ENCODE measurements at places on chromosomes 6 and 20.

DNA sequence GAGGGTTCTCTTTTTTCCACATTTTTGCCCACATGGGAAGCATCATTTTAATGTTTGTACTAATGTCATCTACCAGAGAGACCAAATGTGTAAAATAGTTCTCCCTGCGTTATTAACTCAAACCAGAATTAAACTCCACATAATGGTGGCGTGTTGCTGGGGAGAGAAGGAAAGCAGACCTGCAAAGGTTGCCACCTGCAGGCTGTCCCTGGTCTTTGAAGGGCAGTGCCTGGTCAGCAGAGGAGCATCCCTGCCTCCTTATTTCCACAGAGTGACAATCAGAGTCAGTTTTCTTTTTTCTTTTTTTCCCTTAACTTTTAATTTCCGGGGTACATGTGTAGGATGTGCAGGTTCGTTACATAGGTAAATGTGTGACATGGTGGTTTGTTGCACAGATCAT, 214.5 kb downstream of the TBX18 start:
- no peak for DNase-seq

DNA sequence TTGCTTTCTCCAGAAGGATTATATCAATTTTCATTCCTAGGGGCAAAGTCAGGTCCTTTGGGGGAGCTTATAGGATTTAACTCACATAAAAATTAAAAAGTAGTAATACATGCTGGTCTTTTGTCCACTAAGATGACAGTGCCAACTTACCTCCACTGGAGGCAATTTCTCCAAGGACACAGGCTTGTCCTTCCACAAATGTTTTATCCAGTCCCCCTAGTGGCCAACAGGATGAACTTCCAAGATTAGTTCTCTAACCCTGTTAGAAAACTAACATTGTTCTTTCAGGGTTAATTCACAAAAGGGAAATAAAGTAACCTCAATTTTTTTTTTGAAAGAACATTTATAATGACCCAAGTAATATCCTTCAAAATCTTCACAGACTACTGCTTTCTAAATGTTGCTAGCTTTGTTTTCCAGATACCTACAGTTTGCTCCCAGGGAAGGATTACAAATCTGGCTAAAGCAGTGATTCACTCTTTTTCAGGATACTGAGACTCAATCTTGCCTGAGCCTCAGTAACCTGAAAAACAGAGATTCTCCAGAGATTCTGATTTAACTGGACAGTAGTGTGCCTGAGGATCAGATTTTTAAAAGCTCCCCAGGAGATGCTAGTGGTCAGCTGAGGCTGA, 31.7 kb upstream of the UBR2 start:
- peak; percentile 39 for DNase-seq

- DNase-seq: no peak
Measured at GRCh38 chr20:17795501-17796071, 95.8 kb downstream of the BANF2 start.

DNA sequence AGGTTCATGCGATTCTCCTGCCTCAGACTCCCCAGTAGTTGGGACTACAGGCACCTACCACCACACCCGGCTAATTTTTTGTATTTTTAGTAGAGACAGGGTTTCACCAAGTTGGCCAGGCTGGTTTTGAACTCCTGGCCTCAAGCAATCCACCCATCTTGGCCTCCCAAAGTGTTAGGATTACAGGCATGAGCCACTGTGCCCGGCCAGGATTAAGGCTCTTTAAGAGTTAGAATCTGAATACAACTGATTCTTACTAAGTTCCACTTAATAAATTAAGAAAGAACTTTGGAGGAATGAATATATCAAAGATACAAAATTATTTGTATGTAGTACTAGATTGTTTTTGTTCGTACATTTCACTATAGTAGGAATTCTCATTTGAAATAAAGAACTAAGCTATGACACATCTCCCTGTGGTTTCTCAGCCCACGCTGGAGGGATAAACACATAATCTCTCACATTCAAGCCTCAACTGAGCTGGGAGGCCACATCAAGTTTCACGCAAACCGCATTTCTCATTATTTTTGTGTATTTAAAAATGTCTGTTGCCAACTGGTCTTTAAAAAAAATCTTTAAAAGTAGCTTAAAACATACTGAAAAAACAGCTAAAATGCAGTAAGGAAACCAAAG, 34.2 kb downstream of the DTNBP1 start:
- DNase-seq: peak; percentile 44

- DNase-seq: no peak
Measured at GRCh38 chr20:2337142-2337541, 41.3 kb downstream of the TGM3 start.

DNA sequence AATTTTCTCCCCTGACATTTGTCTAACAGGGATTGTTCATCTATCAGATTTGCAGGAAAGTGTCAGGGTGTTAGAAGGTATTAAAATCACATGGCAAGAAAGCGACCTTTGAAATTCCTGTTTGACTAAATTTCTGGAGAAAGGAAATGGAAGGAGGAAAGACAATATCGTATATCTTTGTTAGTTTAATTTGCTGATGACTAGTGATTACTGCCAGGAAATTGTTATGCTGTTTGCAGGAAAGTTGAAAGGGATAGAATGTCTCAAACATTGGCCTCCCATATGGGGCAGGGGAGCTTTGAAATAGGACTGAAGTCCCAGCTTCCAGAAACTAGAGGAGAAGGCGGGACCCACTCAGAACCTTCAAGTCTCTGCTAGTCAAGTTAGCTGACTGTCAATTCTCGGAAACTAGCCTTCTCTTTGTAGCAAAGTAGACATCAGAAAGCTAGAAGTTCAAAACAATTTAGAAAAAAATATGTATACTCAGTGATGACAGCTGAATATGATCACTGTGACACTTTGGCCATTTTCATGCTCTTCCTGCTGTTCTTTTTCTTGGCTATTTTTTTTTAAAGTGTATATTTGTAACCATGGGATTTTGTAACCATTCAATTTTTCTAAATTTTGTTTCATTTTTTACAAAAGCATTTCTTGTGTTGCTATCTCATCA, 53.4 kb upstream of the RALGAPA2 start:
- DNase-seq: no peak

DNA sequence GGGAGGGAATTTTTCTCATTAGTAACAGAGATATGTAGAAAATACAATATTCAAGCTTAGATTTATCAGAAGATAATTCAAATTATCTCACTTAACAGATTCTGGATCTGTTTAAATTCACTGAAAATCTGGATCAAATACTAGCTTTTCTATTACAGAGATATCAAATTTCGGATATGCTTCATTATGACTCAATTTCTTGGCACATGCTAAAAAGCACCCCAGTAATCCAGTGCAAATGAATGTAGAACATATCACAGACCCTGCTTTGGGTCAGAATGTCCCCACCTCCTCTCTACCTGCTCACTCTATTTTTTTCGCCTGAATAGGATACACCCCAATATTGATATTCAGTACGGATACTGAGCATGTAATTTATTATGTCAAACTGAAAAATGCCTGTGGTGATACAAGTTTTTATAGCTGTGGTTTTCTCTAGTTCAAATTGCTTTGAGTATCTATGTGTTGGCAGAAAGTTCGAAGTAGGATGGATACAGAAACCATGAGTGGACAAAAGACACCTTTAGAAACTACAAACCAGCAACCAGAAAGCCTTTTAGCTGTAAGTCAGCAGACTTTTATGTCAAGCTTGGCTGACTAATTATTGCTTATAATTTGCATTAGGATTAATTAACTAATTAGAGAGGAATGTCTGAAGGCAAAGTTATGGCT, 290.0 kb downstream of the TFAP2B start:
- DNase-seq: no peak

DNA sequence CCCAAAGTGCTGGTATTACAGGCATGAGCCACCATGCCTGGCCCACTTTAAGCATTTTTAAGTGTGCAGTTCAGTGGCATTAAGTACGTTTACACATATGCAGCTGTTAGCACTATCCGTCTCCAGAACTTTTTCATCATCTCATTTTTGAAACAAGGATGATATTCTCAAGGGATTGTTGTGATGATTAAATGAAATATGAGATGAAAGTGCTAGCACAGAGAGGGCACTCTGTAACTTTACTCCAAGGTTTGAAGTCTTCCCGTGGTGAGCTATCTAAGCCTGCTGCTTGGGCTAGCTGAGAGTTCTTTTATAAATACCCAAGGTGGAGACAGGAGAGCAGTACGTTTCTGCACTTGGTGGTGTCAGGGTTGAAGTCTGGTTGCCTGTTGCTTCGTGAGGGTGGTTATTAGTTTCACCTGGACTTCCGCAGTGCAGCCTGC, 6.6 kb downstream of the TM9SF4 start:
- DNase-seq: no peak

DNA sequence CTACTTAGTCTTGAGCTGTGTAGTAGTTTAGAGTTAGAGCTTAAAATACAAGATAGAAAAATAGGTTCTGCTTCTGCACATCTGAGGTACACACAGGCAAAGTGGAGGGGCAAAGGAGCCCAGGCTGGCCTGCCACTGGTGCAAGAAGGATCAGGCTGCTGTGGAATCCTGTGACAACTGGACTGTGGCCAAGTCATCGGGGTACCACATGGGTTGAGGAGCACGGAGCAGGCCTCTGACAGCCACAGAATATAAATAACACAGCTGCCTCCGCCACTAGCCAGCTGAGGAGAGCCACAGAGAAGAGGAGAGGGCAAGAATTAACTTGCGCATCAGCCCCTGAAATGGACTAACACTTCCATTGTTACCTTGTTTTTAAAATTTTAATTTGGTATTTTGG, 206.0 kb upstream of the MARCKS start:
- DNase-seq: no peak

DNA sequence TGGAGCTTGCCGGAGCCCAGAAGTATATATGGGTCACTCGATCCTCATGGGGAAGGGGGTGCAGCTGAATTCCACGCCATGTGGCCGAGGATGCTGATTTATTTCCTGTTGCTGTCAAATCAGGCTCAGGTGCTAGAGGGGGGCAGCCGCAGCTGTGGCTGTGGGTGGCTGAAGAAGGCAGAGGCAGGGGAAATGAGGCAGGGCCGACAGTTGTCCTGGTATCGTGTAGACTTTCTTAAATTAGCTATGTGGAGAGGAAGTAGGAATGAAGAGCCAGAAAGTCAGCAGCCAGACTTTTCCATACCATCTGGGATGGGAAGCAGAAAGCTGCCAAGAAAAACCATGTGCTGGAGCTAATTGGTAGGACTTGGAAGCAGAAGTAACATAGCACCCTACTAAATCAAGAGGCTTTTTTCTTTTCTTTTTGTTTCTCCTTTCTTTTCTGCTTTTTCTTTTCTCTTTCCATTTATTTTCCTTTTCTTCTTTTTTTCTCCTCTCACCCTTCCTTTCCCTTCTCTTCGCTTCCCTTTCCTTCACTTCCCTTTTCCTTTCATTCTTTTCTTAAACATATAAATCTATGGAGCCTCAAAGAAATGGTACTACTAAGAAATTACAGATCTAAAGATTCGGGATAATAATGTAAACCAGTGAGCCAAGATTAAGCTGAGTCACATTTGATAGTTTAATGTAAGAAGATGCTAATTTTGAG, 90.6 kb upstream of the CD83 start:
- no peak for DNase-seq

- no peak for DNase-seq
Measured at GRCh38 chr6:33740204-33740608, 6.5 kb downstream of the IP6K3 start.

GRCh38 chr6:136362421-136363356, 73.0 kb upstream of the BCLAF1 start:
- DNase-seq: no peak

DNA sequence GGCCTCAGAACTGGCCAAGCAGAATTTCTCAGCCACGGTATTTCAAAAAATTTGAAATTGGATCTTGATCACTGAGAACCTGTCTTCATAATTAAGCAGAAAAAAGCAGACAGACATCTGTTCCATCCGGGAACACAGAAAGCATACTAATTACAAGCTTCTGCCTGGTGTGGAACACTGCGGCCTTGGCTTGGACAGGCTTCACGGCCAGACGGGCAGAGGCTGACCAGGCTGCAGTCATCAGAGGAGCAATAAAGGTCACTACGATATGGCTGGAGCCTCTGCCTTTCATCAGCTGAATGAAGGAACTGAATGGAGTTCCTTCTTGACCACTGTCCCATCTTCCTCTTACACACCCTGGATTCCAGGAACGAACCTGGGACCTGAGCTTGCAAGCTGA, 3.9 kb upstream of the NRSN1 start:
- no peak for DNase-seq

DNA sequence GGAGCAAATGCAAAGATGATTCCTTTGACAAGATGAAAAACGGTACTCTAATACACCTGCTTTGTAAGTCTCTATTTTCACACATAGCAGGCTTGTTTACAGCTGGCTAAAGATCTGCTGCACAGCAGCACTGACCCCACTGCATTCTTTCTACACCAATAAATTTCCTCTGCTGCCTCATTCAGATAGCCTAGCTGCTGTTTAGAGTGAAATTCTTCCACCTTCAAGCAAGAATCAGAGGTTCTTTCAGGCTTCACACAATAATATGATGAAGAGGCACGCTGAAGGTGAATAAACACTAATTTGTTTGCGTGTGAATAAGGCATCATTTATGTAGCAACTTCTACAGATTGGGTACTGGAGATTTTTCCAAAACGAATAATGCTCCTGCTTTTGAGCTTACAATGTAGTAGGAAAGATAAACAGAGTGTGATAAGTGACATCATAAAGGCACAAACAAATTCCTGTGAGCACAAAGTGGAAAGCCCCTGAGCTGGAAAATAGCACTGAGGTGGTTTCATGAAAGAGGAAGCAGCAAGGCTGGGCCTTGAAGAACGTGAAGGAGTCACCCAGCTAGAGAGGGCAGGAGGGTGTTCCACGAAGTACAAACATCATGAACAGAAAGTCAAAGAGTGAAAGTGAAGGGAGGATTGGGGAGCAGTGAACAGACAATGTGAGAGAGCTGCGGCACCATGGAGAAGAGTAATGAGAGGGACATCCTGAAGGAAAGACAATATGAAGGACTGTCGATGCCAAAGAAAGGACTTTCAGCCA, 543.4 kb downstream of the CD83 start:
- peak; percentile 57 for DNase-seq

GRCh38 chr20:3922223-3922982, 33.2 kb downstream of the PANK2 start:
- no peak for DNase-seq

DNA sequence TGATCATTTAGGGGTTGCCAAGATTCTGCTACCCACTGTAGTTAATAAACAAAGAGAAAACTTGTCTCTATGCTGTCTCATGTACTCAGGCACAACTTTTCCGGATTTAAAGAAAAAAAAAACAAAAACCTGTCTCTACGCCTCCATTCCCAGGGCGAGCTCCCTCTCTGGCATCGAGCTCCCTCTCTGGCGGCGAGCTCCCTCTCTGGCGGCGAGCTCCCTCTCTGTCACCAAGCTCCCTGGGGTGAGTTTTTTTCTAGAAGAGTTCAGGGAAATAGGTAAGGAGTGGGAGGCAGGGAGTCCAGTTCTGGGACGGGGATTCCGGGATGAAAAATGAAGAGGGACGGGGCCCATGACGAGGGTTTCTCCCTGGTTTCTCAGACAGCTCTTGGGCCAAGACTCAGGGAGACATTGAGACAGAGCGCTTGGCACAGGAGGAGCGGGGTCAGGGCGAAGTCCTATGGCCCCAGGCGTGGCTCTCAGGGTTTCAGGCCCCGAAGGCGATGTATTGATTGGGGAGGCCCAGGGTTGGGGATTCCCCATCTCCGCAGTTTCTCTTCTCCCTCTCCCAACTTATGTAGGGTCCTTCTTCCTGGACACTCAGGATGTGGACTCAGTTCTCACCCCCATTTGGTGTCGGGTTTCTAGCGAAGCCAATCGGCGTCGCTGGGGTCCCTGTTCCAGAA, 16.5 kb upstream of the HLA-A start:
- DNase-seq: peak; percentile 31

GRCh38 chr20:57738484-57738883, 28.7 kb upstream of the PMEPA1 start:
- DNase-seq: no peak

GRCh38 chr6:93218096-93218495, 201.3 kb downstream of the EPHA7 start:
- no peak for DNase-seq

GRCh38 chr20:60812561-60812960, 439.5 kb upstream of the CDH4 start:
- DNase-seq: no peak
